ENCODE measurements at places on chromosomes 6 and 20. TPM values are rescaled to one million over a fixed set of nuclear protein-coding genes. Genes with fewer than 3 reads are reported as not detected.

Gene MPIG6B
- total RNA-seq: 0.59 TPM

Gene POU3F2
- not detected for total RNA-seq

Gene SERINC3
- 76.0 TPM for total RNA-seq

Gene APCDD1L
- 2.4 TPM for total RNA-seq

Gene SIGLEC1
- 0.13 TPM for total RNA-seq

Gene DNAH8
- total RNA-seq: not detected

GRCh38 chr6:136149311-136149710 lies 100.8 kb downstream of the MTFR2 start:
- DNase-seq: no peak

- DNase-seq: no peak
These were observed 794.8 kb downstream of the HACE1 start for GRCh38 chr6:104064876-104065275.

- no peak for DNase-seq
These were observed 34.8 kb upstream of the SIRPA start for GRCh38 chr20:1860446-1860845.

GRCh38 chr6:24818346-24818745 lies 19.6 kb upstream of the ARMH2 start:
- no peak for DNase-seq

DNA sequence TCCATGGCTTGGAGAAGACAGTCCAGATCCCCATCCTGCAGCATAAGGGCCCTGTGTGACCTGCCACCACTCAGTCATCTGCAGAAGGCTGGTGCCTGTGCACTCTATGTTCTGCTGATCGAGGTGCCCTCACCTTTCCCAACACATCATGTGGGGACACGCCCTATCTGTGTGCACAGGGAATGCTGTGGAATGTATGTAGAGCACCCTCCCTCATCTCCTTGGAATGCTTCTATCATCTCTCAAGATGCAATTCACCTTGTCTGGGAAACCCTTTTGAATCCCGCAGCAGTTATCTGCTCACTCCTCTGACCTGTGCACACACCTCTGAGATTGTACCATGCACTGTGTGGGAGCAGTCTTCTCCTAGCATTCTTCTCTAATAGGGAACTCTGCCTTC lies 207.2 kb upstream of the SSTR4 start:
- no peak for DNase-seq

GRCh38 chr6:23176883-23177282 lies 607.5 kb downstream of the HDGFL1 start:
- no peak for DNase-seq

DNA sequence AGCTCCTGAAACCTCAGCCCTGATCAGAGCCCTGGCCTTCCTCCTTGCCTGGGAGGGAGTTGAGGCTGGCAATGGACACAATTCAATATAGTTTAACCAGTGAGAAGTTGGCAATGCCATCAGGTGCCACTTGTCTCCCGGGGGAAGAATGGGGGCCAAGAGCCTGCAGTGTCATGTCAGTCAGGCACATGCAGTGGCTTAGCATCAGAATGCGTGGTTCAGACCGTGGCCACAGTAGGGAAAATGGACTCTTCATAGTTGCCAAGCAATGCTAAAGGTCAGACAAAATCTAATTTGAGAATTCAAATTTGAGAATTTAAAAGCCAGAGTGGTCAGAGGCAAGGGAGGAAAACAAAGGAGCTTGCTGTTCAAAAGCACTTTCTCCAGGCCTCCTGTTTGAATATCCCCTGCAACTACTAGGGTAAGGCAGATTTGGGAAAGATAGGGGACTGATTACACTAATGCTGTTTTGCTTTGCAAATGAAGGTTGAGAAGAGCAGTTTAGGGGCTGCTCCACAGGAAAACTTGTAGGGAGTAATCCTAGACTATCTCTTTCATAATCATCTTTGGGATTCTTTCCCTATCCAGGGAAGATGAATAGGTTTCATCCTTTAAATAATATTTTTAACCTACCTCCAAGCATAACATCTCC lies 33.1 kb upstream of the CLIC5 start:
- no peak for DNase-seq

DNA sequence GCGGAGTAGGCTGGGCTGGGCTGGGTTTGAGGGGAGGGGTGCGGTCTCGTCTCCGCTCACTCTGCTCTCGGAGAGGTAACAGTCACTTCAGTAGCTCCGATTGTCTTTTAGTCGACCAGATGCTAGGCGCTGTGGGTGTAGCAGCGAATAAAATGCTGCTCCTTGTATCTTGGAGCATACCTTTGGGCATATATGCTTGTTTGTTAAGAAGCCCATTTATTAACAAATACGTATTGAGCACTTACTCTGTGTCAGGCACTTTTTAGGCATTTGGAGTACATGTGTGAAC lies 545 bp downstream of the ACTR5 start:
- DNase-seq: peak; percentile 72

DNA sequence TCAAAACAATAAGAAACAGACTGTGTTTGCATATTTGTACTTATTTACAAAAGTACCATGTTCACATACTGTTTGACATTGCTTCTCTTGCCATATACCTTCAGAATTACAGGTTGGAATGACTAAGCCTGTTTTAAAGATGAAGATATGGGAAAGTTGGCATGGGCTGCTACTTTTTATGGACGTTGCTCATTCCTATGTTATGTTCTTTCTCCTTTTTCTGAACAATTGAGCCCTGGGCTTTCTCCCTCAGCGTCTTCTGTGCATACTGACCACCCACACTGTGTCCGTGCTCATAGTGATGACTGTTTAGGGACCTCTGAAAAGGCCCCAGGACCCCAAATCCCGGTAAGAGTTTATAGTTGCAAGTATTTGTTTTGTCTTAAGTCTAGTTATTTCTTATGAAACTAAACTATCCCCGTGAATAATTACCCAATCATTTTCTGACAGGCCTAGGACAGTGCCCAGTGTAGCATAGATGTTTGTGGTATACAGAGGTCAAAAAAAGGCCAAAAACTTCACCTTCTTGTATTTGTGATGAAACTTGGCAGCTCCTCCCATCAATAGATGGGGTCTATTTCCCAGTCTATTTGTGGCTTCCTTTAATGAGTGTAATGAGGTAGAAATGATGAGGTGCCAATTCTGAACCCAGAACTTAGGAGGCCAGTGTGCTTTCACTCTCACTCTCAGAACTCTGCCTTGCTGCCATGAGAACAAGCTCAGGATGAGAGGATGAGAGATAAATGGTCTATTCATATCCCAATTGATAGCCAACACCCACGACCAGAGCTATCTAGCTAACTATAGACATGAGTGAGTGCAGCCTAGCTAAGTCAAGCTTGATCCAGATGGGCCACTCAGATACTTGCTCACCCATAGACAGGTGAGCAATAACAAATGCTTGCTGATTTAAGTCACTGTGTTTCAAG lies 40.9 kb downstream of the GSTA4 start:
- no peak for DNase-seq

GRCh38 chr6:4567141-4567540 lies 209.1 kb upstream of the CDYL start:
- DNase-seq: peak; percentile 53

DNA sequence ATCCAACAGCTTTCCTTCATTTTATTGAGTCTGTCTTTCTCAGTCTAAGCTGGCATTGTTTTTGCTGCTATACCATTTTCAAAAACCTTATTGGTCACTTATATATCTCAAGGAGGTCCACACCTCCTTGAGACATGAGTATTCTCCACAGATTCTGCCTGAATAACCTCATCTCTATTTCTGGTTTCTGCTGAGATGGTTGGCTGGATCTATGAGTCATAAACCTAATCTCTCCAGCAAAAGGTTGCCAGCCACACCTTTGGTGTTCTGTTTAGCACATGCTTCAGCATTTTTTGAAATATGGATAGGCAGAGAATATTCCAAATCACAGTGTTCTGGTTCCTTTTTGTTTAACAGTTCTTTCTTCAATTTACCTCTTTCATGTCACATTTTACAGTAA lies 40.8 kb upstream of the TMEM244 start:
- DNase-seq: peak; percentile 44

DNA sequence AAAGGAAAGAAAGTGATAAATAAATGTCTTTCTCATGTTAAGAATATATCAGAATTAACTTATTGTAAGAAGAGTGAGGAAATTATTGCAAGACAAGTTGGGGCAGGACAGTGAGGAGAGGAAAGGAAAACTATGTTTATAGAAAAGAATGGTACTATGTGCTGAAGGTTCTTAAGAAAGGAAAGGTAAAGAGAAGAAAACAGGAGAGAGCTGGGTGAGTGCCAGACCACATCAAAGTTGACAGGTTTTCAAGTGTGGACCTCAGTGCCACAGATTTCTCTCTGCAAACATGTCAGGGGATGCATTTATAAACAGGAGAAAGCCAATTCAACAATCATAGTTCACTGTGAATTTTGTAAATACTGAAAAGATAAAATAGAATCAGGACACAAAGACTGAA lies 439.2 kb downstream of the PKHD1 start:
- DNase-seq: no peak

DNA sequence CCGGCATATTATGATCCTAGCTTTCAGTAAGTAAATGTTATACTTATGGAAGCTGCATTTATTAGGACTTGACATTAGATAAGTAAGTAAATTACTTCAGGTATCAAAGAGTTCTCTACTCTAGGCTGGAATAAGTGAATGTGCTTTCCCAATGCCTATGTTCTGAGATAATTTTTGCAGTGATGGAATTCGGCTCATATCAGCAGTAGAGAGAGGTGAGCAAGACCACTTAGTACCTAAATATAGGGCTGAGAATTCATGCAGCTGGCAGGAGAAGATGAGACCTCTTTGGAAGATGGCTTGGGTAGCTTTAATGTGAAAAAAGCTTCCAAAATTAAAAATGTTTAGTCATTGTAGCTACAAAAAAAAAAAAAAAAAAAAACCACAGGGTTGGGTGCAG lies 13.3 kb upstream of the BEND3 start:
- DNase-seq: no peak

All from PC-9 (cell line).